ENCODE measurements at places on chromosomes 4 and X.

GRCh38 chr4:37245391-37245954, 930 bp downstream of the NWD2 start:
- DNase-seq, result no peak

GRCh38 chr4:81754169-81754568, 282.5 kb upstream of the RASGEF1B start:
- no peak for DNase-seq

DNA sequence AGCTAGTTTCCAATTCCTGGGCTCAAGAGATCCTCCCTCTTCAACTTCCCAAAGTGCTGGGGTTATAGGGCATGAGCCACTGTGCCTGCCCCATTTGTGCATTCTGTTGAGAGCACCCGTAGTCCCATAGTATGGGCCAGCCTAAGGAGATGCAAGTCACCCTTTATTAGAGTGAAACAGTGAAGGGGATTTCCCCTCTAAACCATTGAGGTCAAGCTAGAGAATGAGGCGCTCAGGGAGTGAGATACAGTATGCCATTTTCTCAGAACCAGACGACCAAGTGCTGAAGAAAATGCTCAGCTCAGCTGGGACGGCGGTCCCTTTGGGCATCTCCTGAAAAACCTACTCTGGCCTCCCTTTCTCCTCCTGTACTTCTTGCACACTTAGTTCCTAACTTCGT, 18.7 kb downstream of the RNF4 start:
- DNase-seq, result no peak

DNA sequence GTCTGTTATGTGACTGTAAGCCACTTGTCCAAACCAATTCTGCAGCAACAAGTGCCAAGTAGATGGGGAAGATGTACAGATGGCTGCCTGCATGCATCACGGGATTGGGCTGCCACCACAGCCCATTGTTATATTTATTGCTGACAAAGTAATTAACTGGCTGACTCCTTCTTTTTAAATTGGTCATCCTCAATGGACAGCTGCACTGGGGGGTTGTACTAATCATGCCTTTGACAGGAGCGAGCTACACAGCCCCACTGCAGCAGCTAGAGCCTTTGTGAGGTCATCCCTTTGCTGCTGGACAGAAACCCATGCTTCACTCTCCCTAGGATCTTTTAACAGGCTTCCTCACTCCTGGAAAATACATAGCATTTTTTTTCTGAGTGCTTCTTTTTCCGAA, 146.7 kb upstream of the CXXC4 start:
- no peak for DNase-seq

DNA sequence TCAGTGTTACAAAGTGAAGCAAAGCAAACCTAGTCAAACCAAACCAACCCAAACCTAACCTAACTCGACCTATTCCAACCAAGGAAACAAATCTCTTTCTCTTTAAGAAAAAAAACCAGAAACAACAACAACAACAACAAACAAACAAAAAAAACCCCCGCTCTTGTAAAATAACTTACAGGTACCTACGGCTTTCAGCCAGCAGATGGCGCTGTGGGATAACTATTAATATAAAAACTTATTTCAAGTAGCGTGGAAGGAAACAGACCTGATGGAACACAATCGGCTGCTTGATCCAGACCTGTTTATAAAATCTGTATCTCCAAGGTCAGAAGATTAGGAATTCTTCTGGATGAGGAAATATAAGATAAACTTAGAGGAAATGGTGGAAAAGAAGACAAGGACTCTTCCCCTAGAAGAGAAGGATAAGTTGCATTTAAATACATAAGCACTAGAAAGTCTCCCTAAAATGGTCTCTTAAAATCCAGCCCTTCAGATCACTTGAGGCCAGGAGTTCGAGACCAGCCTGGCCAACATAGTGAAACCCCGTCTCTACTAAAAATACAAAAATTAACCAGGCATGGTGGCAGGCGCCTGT, 34.4 kb upstream of the CDKL5 start:
- DNase-seq, result peak; percentile 57

DNA sequence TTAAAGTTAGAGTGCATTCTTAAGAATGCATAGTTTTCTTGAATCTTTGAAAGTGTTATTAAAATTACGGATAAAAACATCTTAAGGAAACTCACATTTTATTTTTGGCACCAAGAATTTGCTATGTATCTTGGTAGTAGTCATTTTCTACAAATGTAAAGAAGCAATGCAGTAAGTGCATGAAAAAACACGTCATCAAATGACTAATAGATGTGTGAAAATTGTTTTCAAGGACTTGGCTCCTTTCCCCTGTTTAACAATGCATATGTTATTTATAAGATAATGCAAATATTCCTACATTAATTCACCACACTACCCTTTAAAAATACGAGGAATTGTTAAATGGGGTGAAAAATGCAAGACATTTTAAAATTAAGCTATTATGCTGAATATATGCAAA, 461.2 kb upstream of the PCDH7 start:
- DNase-seq, result no peak

GRCh38 chrX:38311743-38312142, 15.6 kb downstream of the RPGR start:
- no peak for DNase-seq

DNA sequence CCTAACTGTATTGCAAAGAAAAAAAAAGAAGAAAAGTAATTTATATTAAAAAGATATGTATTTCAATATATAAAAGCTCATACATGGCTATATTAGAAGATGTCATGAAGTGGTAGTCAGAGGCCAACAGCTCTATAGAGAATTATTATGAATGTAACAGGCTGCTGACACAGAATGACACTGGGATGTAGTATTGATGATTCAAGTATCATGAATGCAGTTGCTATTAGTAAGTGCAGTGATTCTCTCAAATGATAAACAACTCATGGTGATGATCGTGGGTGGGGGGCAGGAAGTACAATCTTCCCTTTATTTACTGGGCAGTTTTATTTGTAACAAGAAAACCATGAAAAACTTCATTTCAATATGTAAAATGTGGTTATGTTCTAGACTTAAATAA, 124.6 kb downstream of the COL4A6 start:
- DNase-seq, result no peak

DNA sequence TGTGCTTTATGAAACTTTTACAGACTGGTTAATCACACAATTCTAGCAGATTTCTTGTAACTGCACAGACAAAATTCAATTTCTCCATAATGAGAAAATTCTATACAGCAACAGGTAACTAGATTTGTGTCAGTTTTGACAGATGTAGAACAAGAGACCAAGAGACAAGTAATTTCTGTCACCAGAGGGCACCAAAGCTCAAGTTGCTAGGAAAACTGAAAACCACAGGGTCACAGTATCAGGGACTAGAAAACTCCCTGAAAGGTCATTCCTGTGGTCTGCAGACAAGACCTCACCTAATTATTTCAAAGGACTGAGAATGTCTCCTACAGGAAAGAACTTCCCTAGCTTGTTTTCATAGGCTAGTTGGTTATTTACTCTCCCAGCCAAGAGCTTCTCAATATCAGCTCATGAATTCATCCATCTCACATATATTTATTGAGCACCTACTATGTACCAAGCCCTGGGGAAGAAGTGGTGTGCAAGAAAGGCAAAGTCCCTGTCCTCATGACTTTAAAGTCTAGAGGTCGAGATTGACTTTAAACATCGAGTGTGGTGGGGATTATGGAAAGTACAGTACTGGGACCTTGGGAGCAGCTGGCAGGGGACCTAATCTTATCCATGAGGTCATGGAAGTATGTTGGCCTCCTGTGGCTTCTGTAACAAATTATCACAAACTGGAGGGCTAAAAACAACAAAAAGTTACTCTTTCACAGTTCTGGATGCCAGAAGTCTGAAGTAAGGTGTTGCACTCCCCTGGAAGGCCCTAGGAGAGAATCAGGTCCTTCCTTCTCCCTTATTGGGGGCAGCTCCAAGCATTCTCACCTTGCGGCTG, 47.8 kb upstream of the SETD7 start:
- no peak for DNase-seq

GRCh38 chrX:96102997-96103396, 581.6 kb upstream of the DIAPH2 start:
- DNase-seq, result no peak

GRCh38 chr4:175656649-175657048, 155.4 kb downstream of the GPM6A start:
- DNase-seq, result no peak

- DNase-seq, result no peak
Observed at GRCh38 chrX:98459669-98460068, 1576.0 kb downstream of the RPA4 start.

DNA sequence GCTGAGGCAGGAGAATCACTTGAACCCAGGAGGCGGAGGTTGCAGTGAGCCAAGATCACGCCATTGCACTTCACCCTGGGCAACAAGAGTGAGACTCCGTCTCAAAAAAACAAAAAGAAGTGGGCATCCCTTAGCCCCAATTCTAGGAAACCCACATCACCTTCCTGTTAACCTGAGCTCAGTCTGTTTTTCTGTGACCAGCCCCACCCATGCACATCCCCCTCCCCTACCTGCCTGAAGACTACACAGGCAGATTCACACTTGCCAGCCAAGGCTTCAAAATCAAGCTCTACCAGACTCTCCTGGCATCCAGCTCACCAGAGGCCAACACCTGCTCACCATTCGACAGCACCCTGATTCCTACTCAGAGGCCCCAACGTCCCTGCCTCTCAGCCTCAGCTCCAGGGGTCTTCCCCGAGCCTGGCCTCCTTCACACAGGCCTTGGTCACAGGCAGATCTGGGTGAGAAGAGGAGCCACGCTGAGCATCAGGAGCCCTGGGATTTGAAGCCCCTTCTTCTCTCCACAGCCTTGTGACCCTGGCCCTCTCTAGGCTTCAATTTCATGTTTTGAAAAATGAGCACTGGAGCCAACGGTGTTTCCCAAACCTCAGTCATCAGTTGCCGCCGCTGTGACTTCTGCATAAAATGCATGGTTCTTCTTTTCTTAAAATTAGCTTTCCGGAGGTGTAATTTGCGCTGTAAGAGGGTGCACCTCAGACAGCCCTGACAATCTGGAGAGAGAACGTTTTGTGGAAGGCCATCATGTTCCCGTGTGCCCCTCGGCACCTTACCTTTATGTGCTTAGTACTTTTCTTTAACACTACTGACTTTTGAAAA, 47.3 kb downstream of the JAKMIP1 start:
- DNase-seq, result no peak

DNA sequence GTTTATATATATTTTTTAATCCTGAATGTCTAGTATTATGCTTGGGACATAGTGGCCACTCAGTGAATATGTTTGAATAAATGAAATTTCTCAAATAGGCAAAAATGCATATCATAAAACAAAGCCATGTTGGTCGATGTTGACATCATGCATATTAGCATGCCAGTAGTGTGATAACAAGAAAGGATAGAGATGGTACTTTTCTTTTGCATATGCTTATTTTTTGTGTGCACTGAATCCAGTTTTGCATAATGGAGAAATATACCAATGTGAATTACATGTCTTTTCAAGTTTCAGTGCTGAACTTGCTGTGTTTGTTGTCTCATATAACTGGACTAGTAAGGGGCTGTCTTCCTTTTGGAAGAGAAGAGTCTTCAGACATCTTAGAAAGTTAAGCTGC, 7.5 kb downstream of the CPE start:
- no peak for DNase-seq

DNA sequence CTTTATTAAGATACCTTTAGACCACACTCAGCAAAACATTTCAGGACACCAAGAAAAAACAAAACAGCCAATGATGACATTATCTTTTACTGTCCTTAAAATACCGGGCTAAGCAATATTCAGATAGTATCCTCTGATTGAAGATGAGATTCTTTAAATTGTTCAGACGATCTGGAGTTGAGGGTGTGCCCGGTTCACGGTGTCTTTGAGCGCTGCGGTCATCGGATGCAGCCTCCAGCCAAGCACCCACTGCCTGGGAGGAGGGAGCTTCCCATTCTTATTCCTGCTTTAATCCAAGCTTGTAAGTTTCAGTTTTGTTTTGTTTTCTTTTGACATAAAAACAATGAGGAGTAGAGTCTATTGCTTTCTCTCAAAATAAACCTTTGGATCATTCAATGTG, 14.1 kb downstream of the FAM149A start:
- DNase-seq, result no peak

DNA sequence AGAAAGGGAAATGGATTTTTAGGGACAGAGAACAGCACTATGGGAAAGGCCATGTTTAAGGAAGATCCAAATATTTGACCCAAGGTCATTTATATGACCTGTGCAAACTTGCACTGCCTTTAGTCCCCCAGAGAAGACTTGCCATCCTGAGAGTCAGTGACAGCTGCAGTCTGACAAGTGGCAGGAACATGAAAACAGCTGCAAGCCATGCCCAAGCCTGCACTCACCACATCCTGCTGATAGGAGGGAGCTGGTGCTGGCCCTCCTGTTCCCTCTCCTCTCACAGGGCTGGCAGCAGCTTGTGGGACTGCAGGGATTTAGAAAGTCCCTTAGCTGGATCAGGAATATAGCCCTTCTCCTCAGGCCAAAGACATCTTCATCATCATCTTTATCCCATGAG, 187.7 kb downstream of the RAP1GDS1 start:
- no peak for DNase-seq

- DNase-seq, result no peak
Observed at GRCh38 chrX:119235051-119235511, 1.0 kb upstream of the PGRMC1 start.

- DNase-seq, result no peak
Observed at GRCh38 chr4:180356766-180357165, 1886.4 kb upstream of the TENM3 start.

GRCh38 chr4:6110681-6111353, 89.5 kb downstream of the JAKMIP1 start:
- DNase-seq, result no peak

DNA sequence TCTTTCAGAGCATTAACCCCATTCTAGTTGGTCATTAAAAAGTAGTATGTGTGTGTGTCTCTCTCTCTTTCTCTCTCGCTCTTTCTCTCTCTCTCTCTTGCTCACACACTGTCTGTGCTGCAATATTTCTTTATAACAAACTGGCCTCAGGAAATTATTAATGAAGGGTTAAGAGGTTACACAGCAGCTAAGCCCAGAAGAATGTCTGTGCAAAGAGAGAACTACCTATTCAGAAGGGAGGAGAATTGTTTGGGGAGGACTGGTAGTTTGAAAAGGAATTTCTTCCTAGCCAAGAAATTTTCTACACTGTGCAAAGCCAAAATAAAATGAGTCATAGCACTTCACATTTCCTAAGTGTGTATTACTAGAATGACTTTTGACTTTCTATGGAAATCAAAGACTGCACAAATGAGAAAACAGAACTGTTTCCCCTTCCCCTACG, 22.2 kb downstream of the PDGFC start:
- DNase-seq, result no peak

GRCh38 chrX:10156199-10157031, at the start of gene CLCN4:
Gene CLCN4, plus strand, starts transcription at chrX:10156975. Its CDS starts 28,058 bp downstream, at chrX:10185033.
- no peak for DNase-seq

DNA sequence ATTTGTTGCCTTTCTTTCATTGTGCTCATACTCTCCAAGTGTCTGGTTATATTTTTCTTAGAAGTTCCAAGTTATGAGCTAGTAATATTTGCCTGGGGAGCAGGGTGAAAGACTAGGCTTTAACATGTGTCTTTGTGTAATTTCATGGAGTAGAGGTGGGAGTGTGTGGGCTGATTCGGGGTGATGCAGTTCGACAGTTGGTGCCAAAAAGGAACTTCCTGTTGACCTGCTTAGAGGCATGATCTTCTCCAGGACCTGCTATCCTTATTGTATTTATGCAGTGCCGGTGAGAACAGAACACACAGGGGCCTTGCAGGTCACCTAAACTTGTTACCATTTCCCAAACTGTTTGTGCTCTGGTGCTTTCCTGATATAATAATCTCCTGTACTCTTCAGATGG, 21.2 kb downstream of the USP53 start:
- no peak for DNase-seq

All from stimulated activated CD4-positive, alpha-beta T cell treated with anti-CD3 and anti-CD28 coated beads, Interleukin-1b, Interleukin-23, amount 100 ng/mL, for 24 hours (primary cell).